ENCODE measurements at places on chromosomes 16 and 17.

DNA sequence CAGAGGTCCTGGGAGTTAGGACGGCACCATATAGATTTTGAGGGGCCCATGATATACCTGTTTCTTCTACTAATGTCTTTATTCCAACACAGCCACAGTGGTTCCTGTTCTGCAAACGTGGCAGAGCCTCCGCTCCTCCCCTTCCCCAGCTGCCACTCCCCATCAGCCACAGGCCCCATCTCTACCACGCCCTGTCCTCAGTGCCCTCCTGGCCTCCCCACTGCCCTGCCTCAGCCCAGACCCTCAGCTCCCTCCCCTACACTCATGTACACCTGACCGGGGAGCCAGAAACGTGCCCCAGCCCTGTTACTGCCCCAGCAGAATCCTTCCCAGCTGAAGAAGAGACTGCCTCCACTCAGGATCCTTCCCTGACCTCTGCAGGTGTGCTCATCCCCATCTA, 11.9 kb upstream of the RBFOX3 start:
- DNase-seq = no peak

GRCh38 chr16:21263640-21264570, 14.2 kb downstream of the CRYM start:
- no peak for DNase-seq

DNA sequence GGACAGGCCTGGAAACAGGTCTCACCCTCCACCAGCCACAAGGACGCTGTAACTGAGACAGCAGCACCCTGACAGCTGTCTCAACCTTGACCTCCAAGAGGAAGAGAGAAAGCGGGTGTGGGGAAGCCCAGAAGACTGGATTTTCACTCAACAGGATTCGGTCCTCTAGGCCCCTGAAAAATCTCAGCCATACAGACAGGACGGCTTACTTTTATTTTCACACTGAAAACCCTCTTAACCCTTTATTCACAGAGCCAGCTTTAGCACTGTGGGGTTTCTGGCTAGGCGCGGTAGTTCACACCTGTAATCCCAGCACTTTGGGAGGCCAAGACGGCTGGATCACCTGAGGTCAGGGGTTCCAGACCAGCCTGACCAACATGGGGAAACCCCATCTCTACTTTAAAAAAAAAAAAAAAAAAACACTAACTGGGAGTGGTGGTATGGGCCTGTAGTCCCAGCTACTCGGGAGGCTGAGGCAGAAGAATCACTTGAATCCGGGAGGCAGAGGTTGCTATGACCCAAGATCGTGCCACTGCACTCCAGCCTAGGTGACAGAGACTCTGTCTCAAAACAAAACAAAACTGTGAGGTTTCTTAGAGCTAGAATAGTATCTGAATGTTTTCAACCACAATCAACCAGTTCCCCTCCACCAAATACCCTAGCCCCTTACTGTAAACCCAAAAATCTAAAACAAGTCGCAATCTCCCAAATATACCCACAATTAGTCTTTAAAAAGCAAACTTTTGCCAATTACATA, 5.3 kb downstream of the ANKRD11 start:
- no peak for DNase-seq

GRCh38 chr17:75975757-75976174, 3.2 kb downstream of the ACOX1 start:
- no peak for DNase-seq

GRCh38 chr16:88610909-88611812, 27.2 kb upstream of the IL17C start:
- DNase-seq = no peak

GRCh38 chr16:65967376-65967775, 399.1 kb upstream of the CDH5 start:
- no peak for DNase-seq

- peak; percentile 41 for DNase-seq
Observed at GRCh38 chr17:732067-732901, at the start of gene TLCD3A. Gene TLCD3A (plus strand): TSS chr17:732596. CDS start chr17:732648, 52 bp downstream.

- DNase-seq = no peak
Observed at GRCh38 chr16:58331024-58331707, 36.3 kb upstream of the PRSS54 start.

Measured in stimulated activated CD8-positive, alpha-beta memory T cell treated with anti-CD3 and anti-CD28 coated beads, Interleukin-12 subunit alpha, Interleukin-12 subunit beta, amount 100 ng/mL, for 4 hours (primary cell).